ENCODE measurements at places on chromosomes 4 and X.

- no peak for DNase-seq
These were observed 105.2 kb upstream of the FRG1 start for GRCh38 chr4:189835505-189835904.

DNA sequence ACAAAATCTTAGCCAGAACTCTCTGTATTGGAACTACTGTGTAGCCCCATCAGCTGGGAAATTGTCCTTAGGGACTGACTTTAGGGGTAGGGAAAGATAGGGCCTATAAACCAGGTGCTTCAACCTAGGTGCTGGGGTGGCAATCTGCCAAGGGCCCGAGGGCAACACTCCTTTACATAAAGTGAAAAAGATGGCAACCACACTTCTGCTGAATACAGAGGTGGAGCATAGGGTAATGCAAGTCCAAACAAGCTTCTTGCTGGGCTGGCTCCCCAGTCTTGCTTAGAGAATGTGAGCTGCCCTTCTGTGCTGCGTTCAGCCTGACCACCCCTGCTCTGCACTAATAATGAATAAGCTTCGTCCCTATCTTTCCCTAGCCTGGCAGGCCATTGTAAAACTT lies 9.8 kb downstream of the ZBTB33 start:
- DNase-seq = no peak

DNA sequence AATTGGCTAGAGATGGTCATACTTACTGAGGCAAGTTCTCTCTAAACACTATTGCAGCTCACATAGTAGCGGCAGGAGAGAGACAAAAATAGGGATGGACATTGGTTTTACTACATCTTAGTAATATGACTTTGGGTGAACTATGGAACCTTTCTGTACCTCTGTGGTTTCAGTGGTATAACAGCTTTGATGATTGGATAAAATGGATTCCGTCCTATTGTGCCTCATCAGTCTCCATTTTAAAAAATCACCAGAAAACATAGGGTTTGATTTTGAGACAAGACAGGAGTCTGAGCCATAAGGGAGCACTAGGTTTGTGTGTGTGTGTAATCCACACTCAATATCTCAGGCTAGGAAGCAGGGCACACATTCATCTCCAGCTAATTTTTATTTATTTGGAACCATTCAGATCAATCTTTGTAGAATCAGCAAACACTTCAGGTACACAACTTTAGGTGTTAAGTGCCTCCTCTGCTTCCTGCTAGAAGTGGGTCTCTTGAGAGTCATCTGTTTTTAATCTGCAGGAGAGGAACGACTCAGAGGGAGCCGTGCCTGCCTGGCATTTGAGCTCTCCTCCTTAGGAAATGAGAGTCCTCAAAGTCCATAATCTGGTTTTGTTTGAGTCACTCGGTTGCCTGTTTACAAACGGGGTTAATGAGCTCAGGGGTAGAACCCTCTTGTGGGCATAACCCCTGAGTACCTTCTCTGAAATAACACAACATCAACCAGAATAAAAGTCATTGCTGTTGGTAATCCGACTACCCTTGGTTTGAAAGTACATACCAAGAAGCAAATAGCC lies 238.5 kb upstream of the BOD1L1 start:
- no peak for DNase-seq

- no peak for DNase-seq
These were observed 53.8 kb upstream of the TBC1D14 start for GRCh38 chr4:6855692-6856297.

GRCh38 chrX:110341189-110342035 lies 17.2 kb upstream of the RTL9 start:
- no peak for DNase-seq

- no peak for DNase-seq
These were observed 234.2 kb downstream of the RAPGEF2 start for GRCh38 chr4:159337041-159337440.

DNA sequence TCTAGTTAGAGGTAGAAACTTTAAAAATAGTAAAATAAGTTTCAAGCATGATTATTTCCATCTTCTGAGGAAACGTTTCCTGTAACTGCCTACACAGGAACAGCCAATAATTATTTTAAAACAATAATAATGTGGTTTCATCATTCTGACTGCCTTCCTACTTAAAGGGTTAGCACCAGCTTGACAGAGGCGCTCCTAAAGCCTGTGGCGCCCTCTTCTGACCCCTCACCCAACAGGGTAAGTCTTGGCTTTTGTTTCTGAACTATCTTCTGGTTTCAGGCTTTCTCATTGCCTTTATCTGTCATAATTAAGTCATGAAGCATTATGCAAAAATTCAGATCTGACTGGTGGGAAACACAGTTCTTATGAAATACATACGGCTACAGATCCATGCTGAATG lies 96.7 kb downstream of the ITM2A start:
- DNase-seq = peak; percentile 42

GRCh38 chr4:67437974-67438713 lies 107.2 kb downstream of the CENPC start:
- no peak for DNase-seq

DNA sequence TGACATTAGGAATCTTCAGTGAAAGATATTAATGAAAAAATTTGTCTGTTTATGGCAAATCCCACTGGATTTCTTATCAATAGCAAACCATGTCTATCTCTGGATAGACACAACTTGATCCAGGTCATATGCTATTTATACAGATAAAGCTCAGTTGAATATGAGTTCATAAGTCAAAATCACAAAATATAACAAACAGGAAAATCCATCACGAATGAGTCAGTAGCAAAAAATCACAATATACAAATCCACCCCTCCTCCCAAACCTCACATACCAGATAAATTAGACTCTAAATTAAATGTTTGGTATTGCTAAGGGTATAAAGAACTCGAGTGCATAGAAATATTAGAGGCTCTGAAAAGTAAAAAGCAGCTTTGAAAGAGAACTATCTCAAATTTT lies 420.5 kb downstream of the TLL1 start:
- no peak for DNase-seq

DNA sequence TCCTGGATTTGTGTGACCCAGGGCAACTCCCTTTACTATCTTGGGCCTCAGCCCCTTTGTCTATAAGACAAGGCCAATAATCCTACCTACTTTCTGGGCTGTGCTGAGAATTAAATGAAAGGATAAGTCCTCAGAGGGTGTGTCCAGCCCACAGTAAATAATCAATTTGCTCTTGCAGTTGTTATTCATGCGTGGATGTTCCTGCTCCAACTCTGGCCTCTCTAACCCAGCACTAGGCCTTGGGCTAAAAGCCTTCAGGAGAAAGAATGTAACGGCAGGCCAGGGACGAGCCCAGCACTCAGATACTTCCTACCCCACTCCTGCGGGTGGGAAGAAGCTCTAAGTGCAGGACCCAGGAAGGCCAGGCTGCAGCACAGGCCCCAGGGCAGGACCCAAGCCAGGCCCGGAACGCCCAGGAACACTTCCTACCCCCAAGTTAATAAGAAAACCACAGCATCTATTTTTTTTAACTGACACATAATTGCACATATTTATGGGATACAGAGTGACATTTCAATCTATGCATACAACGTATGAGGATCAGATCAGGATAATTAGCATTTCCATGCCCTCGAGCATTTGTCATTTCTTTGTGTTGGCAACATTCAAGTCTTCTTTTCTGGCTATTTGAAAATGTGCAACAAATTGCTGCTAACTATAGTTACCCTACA lies 179.6 kb upstream of the RBPJ start:
- no peak for DNase-seq

DNA sequence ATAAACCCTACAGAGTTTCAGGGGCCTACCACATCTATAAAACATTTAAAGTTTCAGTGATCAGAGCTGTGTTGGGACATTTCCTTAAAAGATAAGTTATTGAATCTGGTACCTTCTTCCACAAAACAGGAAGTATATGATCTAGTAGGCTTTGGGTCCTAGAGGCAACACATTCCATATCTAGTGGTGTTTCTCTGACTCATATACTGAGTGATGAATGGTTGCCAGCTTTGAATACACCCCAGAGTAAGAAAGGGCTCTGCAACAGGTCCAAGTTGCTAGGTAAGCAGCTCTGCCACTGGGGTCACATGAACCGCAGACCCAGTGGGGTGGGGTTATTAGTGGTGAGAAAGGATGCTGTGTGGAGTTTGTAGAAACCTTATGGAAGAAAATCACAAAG lies 32.4 kb upstream of the BLTP1 start:
- DNase-seq = no peak

- no peak for DNase-seq
These were observed 202.0 kb downstream of the APBB2 start for GRCh38 chr4:41012293-41012692.

DNA sequence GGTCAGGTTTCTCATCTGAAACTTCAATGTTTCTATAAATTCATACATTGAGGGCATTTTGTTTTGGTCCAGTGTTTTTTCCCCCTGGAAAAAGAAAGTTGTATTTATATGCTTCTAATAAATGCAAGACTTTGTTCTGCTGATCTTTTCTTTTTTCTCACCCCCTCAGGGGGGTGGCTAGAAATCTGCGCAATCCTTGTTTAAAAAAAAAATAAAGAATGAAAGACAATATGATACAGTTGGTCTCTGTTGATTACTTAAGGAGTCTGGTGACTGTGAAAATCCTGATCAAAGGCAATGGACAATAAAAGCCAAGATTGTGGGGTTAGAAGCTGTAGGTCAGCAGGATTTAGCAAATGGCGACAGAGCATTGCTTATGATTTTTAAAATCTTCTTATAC lies 180.5 kb downstream of the KIT start:
- DNase-seq = no peak

- DNase-seq = no peak
These were observed 186.0 kb upstream of the CXorf66 start for GRCh38 chrX:140151316-140151715.

DNA sequence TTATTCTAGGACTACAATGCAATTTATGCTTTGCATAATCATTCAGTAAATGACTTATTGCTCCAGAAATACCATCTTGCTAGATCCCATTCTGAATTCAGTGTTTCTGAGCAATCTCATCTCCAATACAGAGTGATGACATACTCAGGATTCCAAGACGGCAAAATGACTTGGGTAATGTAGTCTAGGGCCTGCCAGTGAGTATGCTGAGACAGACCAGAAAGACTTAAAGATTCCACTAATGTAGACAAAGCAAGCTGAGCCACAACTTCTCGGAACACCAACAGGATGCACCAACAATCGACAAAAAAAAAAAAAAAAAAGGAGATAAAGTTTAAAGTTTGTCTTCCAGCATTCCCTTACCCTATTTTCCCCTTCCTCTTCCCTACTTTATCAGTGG lies 919 bp upstream of the SEC24B start:
- no peak for DNase-seq

GRCh38 chrX:123087326-123087725 lies 96.8 kb upstream of the GRIA3 start:
- DNase-seq = no peak

GRCh38 chr4:95167805-95168204 lies 381.0 kb downstream of the UNC5C start:
- DNase-seq = no peak

DNA sequence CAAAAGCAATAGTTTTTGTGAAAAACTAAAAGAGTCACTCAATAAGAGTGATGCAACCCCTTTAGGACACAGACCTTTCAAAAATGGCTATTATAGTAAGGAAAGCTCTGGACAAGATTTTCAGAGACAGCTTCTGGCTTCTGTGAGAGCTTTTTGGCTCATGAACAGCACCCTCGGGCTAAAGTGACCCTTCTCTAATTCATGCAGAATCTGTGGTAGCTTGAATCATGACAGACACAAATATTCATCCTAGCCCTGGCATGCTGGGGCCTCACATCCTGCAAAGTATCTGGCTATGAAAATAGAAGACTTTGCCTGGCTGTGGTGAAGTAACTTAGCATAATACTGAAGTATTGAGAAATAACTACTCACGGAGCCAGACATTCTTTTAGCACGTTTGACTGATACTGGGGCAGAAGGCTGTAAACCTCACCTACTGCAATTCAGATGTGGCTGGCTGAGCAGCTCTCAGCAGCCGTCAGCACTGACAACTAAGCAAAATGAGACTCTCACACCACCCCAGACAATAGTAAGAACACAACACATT lies 327.3 kb downstream of the MAPK10 start:
- DNase-seq = no peak

DNA sequence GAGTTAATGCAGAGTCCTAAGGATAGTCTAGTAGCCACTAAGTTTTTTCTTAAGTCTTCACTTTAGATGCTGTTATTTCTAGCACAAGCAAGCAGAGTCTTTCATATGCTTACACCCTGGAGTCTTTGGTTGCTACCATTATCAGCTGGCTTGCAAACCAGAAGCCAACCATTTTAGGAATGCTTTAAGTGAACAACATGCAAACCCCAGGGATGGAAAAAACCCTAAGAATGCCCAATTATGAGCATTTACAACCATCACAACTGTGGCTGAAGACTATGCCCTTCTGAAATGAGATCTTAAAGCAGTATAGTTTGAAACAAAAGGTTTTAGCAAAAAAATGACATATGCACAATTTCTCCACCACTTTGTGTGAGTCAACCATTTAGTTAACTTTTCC lies 6.6 kb downstream of the MID1IP1 start:
- DNase-seq = no peak

GRCh38 chr4:6516762-6517161 lies 44.3 kb upstream of the PPP2R2C start:
- DNase-seq = no peak

DNA sequence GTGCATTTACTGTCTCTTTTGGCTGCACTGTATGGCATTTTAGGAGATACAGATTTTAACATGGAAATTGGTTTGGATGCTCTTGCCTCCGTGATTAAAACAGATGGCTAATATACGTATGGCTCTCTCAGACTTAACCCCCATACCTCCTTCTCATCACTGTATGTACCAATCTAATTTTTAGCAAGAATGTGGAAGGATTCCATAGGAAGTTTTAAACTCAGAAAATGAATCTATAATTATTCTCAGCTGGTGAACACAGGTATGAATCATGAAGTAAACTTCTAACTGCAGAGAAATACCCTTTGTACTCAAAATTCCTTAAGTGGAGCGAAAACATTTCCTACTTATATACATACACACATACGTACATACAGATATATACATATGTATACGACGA lies 210.5 kb upstream of the NEIL3 start:
- DNase-seq = no peak

GRCh38 chrX:47577901-47578300 lies 4.3 kb upstream of the TIMP1 start:
- no peak for DNase-seq
